ENCODE measurements at places on chromosomes 11 and 22.

DNA sequence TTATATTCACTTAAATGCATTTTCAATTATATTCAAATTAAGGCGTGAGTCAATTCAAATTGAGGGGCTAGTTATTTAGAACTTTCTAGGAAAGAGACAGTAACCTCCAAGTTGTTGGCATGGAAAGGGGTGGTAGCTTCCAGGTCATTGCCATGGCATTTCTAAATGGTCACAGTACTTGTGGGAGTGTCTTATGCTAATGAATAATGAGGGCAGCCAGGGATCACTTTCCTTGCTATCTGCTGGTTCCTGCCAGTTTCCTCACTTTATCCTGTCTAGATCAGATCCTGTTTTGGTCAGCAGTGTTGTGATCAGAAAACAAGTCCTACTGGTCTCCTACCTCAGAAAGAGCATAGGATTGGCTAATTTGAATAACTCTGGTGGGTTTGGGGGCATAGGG lies 21.8 kb upstream of the RNASEH2C start:
- no peak for DNase-seq

- no peak for DNase-seq
These were observed 228.2 kb upstream of the ZC3H12C start for GRCh38 chr11:109864834-109865547.

DNA sequence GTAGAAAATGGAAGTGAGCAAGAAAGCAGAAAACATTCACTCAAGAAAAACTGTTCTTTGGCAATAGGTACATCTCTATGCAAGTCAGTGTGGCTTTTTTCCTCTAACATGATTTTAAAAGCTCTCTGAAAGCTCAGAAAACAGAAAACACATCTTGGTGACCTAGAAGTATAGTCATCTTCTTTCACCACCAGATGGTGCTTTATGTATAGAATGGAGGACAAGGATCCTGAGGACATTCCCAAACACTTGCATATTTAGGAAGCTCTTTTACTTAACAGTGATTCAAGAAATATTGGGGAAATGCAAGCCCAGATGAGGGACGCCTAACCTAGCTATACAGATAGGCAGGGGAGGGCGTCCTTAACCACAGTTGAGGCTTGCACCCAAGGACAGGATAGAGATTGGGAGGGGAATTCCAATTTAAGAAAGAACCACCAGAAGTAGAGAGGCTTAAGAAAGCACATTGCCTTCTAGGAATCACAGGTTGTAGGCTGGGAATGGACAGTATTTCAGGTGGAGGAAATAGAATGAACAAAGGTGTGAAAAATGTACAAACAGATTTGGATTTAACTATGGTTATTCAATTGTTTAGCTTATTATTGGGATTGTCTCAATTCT lies 13.8 kb upstream of the CCDC81 start:
- DNase-seq = peak; percentile 48

DNA sequence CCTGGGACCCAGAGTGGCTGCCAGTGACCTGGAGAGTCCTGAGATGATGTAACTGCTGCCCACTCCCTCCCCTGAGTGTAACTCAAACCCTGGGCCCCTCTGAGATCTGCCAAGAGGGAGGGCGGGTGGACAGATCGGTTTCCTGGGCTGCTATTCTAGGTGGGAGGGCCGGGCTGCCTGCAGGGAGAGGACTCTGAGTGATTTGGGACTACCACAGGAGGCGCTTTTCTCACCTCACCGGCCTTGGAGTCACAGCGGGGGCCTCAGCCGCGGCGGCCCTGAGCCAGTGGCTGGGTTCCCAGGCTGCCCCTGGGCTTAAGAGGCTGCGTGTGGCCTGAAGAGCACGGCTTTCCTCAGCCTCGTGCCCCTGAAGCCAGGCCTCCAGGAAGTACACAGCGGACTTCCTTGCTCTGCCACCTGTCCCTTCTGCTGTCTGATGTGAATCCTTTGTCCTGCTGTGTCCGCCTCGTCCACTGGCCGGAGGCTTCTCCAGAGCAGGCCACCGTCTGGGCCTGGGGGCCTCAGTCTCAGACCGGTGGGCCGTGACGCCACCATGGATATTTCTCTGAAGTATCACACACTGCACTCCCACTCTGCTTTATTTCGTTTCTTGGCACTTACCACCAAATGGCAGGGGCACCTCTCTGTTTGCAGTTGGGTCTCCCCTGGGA lies 11.5 kb downstream of the RELT start:
- no peak for DNase-seq

GRCh38 chr11:124877631-124877909 lies 12.3 kb downstream of the ROBO3 start:
- DNase-seq = no peak

DNA sequence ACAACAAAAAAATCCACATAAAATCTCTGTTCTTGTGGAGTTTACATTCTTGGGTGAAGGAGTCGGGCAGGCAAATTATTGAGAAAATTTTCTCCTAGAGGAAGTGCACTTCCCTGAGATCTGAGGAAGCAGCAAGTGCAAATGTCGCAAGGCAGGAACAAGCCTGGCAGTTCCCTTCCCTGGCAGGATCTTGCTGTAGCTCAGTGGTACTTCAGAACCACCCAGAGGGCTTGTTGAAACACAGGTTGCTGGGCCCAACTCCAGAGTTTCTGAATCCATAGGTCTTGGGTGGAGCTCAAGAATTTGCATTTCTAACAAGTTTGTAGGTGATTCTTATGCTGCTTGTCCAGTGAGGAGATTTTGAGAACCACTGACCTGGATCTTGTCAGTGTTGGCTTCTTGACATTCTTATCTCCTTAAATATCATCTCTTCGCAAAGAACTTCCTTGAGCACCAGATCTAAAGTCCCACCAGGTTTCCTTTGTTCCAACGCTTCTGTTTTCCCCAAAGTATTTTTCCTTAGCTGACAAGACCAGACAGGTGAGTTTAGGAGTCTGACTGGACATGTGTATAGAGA lies 9.6 kb downstream of the QSER1 start:
- DNase-seq = no peak

DNA sequence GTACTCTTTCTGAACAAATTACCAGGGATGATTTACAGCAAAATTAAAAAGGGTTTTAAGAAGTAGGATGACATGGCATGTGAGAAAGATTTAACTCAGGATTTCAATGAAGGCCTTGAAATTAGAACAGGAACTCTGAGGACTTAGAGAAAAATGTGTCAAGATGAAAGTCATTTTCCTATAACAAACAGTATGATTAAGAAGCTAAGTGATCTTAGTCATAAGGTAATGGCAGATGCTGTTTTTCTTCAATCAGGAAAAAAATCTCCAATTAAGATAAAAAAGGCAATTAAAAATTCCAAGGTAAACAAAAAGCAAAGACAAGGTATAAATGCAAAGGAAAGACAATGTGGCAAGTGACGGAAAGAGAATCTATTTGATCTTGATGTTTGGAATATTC lies 73.5 kb downstream of the GAB2 start:
- no peak for DNase-seq

DNA sequence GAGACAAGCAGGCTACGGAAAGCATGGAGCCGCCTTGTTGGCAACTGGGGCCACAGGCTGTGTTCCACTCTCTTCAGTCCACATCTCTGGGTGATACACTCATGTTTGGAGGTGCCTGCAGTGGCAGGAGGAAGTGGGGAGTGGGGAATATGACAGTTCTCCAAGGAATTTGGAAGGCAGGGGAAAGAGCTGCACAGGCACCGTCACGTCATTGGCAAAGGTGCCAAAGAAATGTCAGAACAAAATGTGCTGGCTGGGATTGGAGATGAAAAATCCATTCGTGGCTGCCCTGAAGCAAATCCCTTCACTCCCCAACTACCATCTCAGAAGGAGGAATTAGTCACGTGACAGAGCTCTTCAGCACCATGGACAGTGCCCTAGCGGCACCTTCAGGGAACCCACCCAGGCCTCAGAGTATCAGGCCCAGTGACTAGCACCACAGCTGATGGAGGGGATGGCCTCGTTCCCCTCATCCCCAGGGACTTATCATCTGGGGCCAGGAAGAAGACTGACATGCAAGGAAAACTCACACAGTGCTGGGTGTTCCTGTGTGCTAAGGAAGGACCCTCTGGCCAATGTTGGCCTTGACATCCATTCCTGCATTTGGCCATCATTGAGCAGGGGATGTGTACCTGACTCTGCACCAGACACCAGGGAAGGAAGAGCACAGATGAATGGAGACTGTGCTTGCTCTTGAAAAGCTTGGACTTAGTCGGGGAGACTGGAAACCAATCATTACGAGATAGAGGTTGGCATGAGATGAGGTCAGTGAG lies 48.5 kb upstream of the PRDM11 start:
- no peak for DNase-seq

GRCh38 chr11:69384251-69385143 lies 90.5 kb downstream of the MYEOV start:
- no peak for DNase-seq

GRCh38 chr11:107669893-107670601 lies 41.8 kb downstream of the SLN start:
- DNase-seq = no peak

DNA sequence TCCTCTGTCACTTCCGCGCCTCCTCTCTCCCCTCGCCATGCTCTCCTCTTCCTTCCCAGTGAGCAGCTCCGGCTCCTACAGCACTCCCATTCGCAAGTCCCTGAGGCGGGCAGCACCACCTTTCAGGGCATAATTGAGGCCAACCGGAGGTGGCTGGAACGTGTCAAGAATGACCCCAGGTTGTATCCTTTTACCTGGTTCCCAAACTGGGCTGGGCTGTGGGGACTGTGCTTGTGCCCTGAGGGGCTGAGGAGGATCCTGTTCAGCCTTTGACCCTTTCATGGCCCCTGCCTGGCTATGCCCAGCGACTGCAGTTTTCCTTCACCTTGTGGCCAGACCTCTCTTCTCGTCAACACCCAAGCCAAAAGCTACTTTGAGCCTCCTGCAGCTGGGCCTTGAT lies 84.1 kb downstream of the CEP164 start:
- no peak for DNase-seq

Data from amniotic stem cell (primary cell).